ENCODE measurements at places on chromosomes 2 and 18.

- no peak for DNase-seq
Observed at GRCh38 chr18:50240080-50240563, 26.2 kb downstream of the CFAP53 start.

GRCh38 chr2:227653419-227653818 lies 13.2 kb upstream of the SCYGR5 start:
- DNase-seq: no peak

- DNase-seq: no peak
Observed at GRCh38 chr2:237126519-237127174, 41.0 kb downstream of the COPS8 start.

DNA sequence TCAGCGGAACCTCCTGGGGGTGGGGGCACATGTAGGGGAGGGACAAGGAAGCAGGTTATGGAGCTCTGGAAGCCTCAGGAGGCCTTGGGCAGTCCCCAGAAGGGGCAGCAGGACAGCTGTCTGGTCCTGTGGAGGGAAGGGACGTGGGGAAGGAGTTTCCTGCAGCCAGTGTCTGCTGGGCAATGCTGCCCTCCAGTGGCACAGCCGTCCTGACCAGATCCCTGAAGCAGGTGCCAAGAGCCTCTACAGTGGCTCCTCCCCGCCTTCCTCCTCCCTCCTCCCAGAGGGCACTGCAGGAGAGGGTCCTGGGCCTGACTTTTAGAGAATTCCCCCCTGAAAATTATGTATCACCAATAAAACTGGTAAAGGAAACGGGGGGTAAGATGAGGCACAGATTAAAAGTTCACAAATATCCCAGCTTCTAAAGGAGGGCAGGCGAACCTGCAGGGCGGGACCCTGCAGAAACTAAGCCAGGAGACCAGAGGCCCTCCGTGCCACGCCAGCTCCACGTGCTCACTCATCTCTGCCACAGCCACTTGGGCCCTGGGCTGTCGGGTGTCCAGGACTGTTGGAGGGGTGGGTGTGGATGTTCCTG lies 258.5 kb downstream of the TWIST2 start:
- peak; percentile 10 for DNase-seq

GRCh38 chr2:39922679-39923405 lies 143.8 kb upstream of the THUMPD2 start:
- DNase-seq: no peak

GRCh38 chr2:24871852-24872333 lies 48.1 kb downstream of the ADCY3 start:
- no peak for DNase-seq

Data from activated naive CD8-positive, alpha-beta T cell treated with anti-CD3 and anti-CD28 coated beads, Interleukin-2, amount 50 U/mL, for 24 hours (primary cell).